Dorsolateral prefrontal cortex (tissue), 122 donors: ENCODE measurements at places on chromosomes 12 and 14.

- DNase-seq: no peak
Observed at GRCh38 chr12:121181181-121181580, 28.7 kb upstream of the P2RX4 start.

DNA sequence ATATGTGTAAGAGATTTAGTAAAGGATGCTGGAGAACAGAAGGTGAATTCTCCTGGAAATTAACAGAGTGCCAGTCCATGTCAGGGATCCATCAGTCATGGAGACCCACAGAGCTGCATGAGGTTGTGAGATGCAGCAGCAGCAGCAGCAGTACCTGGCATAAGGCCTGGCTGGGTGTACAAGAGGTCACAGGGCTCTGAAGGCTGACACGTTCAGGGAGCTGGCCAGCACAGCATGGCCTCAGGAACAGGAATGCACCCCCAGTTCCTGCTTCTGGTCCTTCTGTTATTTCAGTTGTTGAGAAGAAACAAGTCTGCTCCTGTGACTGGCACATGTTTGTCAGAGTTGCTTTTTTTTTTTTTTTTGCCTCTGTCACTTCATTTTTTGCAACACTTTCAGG lies 210.8 kb downstream of the CNTN1 start:
- no peak for DNase-seq

- DNase-seq: no peak
Observed at GRCh38 chr14:49946320-49947141, 53.6 kb downstream of the ARF6 start.

DNA sequence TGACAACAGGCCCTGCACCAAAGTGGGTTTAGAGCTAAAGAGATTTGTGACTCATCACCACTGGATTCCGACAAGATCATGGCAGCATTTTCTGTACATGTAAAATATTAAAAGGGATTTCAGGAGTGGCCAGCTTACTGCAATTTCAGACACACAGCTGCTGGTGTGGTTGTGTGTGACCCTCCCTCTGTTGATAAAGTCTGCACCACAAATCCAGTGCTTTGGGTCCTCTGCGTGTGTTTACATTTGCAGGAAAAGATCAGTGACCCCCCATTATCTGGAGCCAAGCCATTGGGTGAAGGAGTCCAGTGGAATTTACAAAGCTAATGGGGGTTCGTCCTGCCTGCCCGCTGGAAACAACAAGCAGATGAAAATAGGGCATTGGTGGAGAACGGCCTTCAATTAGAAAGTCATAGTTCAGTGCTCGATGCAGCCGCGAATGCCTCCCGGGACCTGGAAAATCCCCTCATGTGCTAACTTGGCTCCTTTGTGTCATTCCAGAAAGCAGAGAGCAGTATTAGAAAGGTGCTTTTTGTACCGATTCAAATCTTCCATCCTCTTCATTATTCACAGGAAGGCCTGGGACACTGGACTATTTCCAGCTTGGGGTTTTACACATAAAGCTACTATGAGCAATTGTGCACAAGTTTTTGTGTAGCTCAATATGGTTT lies 188.5 kb upstream of the TMEM132C start:
- no peak for DNase-seq

- DNase-seq: no peak
Observed at GRCh38 chr12:52295663-52296062, 4.3 kb upstream of the KRT81 start.

GRCh38 chr14:39232554-39233415 lies 930 bp upstream of the MIA2 start:
- no peak for DNase-seq

GRCh38 chr12:2819810-2820209 lies 7.3 kb downstream of the ITFG2 start:
- no peak for DNase-seq

GRCh38 chr14:54147282-54147681 lies 190.7 kb upstream of the BMP4 start:
- no peak for DNase-seq

GRCh38 chr12:55049676-55050075 lies 29.9 kb downstream of the NEUROD4 start:
- no peak for DNase-seq

DNA sequence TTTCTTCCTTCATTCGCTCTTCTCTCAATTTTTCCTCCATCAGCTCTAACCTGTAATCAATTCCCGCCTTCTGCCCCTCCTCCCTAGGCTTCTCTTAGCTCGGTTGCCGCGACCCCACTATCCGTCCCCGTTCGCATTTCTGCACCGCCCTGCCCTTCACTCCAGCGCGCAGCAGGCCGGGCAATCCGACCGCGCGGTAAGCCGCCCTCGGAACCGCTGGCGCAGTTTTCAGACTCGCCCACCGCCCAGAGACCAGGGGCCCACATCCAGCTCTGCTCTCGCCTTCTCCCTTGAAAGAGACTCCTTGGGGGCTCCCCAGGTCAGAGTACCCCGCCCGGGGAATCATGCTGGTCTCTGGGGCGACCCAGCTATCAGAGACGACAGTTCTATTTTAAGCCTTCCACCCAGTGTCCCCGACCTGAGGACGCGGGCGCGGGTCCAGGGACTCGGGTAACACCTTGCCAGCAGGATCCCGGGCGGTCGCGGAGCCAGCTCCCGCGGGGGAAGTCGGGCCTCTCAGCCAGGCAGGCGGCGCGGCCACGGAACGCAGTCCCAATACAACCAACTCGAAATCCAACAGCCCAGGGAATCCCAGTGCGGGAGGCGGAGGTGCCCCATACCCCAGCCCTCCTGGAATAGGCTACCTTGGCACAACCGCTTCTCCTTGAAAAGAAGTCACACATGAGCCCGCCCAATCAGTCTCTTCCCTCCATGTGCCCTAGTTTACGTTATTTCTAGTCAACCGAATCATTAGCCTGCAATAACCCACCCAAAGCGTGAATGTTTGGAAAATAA lies 5.7 kb upstream of the SLC38A4 start:
- DNase-seq: no peak

GRCh38 chr14:75274899-75275569 lies 3.6 kb upstream of the FOS start:
- no peak for DNase-seq

DNA sequence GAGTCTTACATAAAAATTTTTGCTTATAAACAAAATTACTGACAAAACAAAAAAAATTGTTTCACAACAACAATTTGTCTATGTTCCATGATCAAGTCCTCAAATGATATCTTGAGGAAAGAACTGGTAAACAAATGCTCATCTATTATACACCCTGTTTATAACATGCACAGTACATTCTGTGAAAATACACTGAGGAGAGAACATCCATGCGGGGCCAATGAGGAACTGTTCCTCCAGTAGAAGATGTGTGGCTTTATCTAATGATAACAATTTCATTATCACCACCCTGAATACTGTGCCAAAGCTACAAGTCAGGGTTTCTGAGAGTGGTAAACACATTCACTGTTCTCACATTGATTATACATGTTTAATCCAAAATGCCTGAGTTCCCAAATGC lies 10.8 kb downstream of the MLH3 start:
- no peak for DNase-seq

GRCh38 chr12:129467289-129467688 lies 436.5 kb downstream of the TMEM132D start:
- no peak for DNase-seq

GRCh38 chr14:100022772-100023451 lies 42.3 kb upstream of the EVL start:
- DNase-seq: no peak

DNA sequence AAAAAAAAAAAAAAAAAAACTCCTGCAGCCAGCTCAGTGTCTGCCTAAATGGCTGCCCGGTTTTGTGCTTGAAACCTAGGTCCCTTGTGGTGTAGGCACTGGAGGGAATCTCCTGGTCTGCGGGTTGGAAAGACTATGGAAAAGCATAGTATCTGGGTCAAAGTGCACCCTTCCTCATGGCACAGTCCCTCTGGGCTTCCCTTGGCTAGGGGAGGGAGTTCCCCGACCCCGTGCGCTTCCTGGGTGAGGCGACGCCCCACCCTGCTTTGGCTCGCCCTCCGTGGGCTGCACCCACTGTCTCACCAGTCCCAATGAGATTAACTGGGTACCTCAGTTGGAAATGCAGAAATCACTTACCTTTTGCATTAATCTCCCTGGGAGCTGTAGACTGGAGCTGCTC lies 14.3 kb downstream of the PTCSC3 start:
- DNase-seq: no peak

GRCh38 chr14:35122696-35123387 lies 490 bp downstream of the PRORP start:
- DNase-seq: no peak

DNA sequence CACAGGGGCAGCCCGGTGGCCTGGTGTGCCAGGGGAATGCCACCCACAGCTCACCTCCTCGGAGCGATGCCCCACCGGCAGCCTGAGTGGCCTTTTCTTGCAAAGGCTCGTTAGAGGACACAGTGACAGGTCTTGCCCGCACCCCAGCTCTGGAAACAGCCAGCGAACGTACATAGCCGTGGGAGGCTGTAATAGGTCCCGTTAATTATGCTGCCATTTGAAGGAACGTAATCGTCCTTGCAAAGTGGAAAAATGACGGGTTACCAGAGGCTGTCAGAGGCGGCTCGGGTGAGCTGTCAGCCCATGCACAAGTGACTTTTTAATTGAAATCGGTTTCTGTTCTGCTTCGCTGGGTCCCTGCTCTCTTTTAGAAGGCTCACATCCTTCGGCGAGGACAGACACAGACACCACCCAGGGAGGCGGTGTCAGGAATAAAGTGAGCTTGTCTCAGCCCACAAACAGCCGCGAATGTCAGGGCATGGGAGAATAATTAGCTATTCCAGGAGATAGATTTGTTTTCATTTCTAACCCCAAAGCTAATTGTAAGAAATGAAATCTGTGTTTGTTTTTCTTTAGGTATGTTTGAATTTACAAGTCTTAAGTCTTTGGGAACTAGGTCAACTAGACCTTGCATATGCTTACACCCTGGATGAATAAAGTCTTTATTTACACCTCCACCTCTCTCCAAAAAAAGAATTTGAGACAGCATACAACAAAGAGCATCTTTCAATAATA lies 77.2 kb upstream of the RFLNA start:
- DNase-seq: no peak

DNA sequence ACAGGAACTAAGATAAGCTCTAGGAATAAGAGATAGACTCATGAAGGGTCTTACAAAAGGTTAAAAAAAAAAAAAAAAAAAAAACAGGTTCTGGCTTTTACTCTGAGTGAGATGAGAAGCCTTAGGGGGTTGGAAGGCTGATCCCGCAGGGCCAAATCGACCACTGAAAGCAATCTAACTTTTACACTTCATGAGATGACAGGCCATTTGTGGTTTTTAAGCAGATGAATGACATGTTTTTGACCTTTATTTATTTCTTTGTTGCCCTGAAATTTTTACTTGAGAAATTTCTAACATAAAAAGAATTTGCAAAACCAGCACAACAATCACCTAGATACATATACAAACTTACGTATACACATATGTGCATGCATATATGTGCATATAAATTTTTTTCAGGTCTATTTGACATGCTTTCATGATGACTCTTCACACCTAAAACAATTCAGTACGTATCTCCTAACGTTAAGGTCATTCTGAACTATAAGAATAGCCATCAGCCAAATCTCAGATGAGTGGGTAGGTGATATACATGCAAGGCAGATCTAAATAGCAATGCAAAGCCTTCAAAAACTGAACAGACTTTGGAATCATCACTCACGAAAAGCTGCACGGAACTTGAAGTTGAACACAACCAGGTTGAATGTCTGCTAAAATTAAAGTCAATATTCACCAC lies 87.0 kb downstream of the R3HDM2 start:
- no peak for DNase-seq

GRCh38 chr14:81980601-81981306 lies 447.1 kb upstream of the SEL1L start:
- DNase-seq: no peak

DNA sequence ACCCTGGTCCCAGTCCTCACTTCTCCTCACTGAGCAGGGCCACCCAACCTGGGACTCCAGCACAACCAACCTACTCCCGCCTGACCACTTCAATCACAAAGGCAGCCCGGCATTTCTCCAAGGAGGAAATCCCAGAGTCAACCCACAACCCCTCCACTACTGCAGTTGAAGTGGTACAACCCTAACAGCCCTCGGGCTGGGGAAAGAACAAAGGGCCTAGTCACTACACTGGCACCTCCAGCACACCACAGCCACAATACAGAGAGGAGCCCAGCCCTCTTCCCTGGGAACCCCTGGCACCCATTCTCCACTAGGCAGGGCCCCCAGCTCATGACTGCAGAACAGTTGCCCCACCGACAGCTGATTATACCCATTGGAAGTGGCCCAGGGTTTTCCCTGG lies 13.7 kb upstream of the OR5AU1 start:
- no peak for DNase-seq

DNA sequence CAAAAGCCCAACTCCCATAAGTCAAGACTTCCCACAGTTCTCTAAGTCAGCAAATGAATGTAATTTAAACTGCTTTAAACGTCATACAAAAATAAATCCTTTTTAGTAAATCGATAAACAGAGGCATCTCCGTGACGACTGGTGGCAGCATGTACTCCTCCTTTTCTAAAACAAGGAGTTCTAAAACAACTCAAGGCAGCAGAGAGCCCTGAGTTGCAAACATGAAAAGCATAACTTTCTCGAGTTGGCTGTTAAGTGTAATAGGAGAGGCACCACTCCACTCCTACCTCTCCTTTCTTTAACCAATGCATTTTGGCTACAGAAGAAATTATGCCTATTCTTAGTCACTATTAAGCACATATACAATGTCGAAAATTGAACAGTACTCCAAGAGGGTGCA lies 22.0 kb downstream of the LTBR start:
- no peak for DNase-seq
